ENCODE measurements at places on chromosomes 5 and 9. TPM values are rescaled to one million over a fixed set of nuclear protein-coding genes. Genes with fewer than 3 reads are reported as not detected.

The IFNA7 gene
- total RNA-seq, result not detected

The NUTM2G gene
- not detected for total RNA-seq

DNA sequence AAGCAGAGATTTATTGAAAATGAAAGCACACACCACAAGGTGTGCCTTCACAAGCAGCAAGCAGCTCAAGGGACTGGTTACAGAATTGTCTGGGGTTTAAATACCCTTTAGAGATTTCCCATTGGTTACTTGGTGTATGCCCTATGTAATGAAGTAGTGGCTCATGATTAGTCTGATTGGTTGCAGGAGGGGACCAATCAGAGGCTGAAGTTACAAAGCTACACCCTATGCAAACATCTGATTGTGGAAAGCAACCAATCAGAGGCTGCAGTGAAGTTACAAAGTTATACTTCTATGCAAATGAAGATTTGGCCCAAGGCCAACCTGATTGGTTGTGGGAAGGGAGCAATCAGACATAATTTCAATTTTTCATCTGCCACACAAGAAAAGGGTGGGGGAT is 119.9 kb downstream of the C9orf152 start:
- peak; percentile 20 for DNase-seq

DNA sequence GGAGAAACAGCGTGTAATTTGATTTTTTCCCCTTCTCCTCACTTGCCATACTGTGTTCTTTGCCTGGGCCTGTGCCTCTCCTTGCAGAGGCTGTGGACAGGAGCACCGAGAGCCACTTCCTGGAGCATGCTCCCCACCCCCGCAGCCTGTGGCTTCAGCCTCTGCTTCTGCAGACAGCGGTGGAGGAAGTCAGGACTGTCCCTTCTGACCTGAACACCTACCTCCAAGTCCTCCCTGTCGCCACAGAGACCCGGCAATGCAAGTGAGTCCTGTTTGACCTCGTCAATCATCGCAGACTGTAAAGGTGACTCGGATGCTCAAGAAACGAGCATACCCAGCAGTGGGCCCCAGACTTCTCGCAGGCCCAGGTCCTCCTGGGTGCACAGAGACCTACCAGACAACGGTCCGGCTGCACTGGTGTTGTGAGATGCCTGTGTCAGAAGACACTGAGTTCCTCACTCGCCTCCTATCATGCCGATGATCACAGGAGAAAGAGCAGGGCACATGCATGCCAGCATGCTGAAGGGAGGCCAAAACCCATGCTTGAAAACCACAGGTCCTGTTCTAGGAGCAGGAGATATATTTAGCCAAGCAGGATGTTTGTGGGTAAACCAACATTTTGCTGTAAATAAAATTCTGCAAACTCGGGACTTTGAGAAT is 198.8 kb downstream of the AUH start:
- peak; percentile 58 for DNase-seq

Measured in OCI-LY7 (cell line).